ENCODE measurements at places on chromosomes 1 and 21.
A peak's percentile ranks its signal among the peaks of the same experiment; 100 is the strongest.

DNA sequence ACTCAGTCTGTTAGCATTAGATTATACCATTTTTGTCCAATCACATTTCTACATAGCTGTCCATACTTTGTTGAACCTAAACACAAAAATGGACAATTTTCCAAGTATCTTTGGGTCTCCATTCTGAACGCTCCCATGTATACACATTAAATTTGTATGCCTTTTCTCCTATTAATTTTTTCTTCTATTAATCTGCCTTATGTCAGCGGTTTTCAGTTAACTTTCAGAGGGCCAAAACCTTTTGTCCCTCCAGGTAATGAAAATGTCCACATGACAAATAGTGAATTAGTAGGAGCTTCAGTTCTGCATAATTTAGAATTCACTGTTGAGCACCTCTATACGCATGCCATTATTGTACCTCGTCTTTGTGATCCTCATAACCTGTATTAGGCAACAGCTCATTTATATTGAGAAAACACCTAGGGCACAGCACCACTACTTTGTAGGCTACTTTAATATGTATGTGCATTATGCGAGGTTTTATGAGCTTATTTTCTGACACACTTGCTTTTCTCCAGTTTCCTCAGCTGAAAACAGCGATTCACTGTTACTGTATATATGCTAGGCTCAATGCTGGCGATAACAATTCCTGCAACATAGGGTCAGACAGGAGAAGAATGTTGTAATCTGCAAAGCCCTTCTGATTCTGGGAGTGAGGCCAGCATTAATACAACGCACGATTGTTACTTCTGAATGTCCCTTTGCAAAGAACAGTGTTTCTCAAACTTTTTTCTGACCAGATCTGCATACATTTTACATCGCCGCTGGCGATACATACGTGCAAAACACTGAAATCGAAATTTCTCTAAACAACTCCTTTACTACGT, 1.1 kb upstream of the ABCD3 start:
- DNase-seq, result peak; percentile 11

DNA sequence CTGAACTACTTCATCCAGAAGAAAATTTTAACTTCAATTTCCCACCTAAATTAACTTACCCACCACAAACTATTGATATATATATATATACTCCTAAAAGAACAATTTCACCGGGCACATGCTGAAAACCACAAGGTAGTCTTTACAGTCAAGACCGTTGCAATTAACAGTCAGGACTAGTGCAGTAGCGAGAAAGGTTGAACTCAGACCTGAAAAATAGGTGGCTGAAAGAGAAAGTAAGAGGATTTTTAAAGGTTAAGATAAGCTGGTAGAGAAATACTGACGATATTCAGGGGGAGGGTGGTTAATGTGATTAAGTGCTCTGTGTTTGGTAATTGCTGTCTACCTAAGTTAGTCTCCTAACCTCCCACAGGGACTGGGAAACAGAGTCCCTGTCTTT, 1153.5 kb upstream of the TMPRSS15 start:
- DNase-seq, result no peak

- DNase-seq, result no peak
Measured at GRCh38 chr21:24076179-24076578, 1531.1 kb downstream of the MRPL39 start.

DNA sequence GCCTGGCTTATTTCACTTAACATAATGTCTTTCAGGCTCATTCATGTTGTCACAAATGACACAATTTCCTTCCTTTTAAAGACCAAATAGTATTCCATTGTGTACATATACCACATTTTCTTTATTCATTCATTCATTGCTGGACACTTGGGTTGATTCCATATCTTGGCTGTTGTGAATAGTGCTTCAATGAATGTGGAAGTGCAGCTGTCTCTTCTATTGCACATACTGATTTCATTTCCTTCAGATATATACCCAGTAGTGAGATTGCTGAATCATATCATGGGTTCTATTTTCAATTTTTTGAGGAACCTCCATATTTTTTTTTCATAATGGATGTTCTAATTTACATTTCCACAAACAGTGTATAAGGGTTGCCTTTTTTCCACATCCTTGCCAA, 38.6 kb upstream of the WLS start:
- no peak for DNase-seq

DNA sequence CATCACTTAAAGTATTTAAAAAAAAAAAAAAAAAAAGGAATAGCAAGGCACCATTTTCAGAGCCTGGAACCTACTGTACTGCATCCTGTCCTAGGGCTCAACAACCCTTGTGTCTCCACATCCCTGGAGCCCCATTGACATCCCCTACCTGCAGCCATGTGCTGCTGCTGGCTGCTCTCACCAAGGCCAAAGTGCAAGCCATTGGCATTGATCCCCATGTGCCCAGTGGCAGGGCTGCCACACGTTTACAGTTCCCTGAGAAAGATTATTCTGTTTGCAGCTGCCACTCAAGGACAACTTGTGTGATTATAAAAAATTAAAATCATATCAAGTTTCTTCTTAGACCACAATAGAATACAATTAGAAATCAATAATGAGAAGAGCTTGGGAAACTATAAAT, 129.9 kb downstream of the LHX8 start:
- DNase-seq, result no peak

- DNase-seq, result no peak
Measured at GRCh38 chr21:33661146-33661545, 18.8 kb downstream of the ITSN1 start.

GRCh38 chr1:245444945-245445344, 290.2 kb downstream of the KIF26B start:
- no peak for DNase-seq

DNA sequence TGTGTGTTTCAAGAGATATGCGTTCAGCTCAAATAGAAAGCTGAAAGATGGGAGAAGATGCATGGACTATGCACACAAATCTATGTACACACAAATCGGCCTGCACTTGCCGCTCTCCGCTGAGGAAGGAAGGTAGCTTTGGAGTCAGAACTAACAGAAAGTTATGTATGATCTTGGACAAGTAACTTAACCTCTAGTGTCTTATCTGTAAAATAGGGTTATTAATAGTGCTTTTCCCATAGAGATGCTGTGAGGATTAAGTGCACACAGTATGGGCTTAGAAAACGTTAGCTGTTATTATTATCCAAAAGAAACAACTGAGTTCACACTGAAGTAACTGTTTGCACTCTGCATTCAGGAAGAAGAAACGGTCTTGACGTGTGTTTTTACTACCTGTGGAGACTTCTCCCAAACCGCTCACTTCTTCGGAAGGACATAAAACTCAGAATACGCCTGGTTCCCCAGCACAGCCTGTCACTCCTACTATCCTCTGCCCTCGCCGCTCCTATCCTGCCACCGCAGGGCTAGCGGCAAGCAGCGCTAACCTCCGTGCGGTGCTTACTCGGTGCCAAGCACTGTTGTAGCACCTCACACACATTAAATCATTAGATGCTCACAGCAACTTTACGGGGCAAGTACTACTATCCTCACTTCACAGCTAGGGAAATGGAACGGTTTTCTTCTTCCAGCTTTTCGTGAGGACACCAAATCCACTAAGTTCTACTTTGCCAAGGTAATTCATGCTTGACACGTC, 1.3 kb downstream of the TGFBR3 start:
- peak; percentile 56 for DNase-seq

- DNase-seq, result no peak
Measured at GRCh38 chr1:115175596-115175995, 86.3 kb upstream of the TSPAN2 start.

DNA sequence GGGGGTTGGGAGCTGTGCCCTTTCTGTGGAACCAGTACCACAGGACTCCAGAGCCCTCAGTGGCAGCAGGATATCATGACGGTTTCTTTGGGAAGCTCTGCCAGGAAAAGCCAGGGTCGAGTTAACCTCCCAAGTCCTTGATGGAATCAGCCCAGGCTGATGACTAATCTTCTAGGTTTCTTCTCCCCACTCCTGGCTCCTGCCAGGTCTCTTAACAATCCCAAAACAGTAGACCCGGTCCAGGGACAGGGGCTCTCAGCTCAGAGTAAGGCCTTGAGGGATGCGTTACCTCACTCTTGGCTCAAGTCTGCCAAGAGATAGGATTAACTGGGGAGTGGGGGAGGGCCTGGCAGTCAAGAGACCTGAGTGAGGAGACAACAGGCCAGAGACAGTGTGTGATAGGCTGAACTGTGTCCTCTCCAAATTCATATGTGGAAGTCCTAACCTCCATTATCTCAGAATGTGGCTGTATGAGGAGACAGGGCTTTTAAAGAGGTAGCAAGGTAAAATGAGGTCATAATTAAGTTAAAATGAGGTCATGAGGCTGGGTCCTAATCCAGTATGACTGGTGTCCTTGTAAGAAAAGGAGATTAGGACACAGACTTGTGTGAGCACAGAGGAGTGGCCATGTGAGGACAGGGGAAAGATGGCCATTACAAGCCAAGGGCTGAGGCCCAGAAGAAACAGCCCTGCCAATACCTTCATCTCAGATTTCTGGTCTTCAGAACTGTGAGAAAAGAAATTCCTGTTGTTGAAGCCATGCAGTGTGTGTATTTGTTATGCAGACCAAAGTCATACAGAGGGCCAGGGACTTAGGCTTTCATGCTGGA, 95.0 kb downstream of the BEND5 start:
- DNase-seq, result no peak

DNA sequence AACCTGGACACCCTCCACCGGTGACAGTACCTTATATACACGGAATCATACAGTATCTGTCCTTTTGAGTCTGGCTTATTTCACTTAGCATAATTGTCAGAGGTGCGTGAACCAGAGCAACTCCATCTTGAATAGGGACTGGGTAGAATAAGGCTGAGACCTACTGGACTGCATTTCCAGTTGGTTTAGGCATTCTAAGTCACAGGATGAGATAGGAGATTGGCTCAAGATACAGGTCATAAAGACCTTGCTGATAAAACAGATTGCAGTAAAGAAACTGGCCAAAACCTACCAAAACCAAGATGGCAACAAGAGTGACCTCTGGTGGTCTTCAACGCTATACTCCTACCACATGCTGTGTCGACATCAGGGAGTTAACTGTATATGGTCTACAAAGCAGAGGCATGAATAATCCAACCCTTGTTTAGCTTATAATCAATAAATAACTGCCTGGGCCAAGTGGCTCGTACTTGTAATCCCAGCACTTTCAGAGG, 1.4 kb upstream of the FDPS start:
- peak; percentile 85 for DNase-seq

- no peak for DNase-seq
Measured at GRCh38 chr1:158353303-158354075, at the start of gene CD1E. TSS of gene CD1E (plus strand) at chr1:158353894. CDS start at chr1:158353989, 95 bp downstream.

GRCh38 chr1:198171667-198172540, 15.1 kb downstream of the NEK7 start:
- DNase-seq, result no peak

DNA sequence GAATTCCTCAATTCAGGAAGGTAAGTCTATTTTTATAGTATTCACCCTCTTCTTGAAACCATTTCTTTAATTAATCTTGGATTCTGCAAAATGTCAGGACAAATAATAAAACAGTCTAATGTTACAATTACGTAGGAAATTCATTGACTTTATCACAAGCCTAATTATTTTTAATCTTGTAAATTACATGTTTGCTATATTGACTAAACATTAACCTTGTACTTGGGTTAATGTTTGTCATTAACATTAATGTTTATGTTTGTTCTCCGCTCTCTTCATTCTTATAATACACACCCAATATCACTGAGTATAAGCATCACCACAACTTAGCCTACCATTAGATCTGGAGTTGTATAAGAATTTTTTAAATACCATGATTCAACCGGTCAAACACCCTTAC, 2.8 kb downstream of the GCLM start:
- DNase-seq, result no peak

DNA sequence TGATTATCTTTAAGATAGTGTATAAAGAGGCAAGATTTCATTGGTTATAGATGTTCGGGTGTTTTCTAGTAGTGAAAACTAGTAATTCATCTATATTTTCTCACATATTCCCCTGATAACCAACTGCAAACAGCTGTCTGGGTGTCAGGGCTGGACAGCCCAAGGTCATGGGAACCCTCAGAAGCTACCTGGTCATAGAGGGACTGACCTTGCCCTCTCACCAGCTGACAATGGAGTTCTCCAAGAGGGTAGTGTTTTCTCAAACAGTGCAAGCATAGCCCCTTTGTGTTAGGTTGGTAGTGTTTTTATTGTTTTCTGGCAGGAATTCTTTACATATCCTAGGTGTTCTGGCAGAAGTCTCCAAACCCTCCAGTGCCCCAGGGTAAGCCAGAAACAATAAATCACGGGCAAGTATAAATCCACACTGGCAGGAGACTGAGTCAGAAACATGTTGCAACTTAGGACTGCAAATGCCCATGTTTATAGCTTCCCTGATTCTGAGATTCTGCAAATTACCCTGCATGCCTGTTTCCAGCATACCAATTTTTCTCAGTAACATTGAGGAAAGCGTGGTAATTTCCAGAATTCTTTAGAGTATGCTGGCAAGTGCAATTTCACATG, 82.8 kb upstream of the ATP1A1 start:
- DNase-seq, result no peak

- no peak for DNase-seq
Measured at GRCh38 chr1:169027607-169028320, 78.7 kb upstream of the ATP1B1 start.

DNA sequence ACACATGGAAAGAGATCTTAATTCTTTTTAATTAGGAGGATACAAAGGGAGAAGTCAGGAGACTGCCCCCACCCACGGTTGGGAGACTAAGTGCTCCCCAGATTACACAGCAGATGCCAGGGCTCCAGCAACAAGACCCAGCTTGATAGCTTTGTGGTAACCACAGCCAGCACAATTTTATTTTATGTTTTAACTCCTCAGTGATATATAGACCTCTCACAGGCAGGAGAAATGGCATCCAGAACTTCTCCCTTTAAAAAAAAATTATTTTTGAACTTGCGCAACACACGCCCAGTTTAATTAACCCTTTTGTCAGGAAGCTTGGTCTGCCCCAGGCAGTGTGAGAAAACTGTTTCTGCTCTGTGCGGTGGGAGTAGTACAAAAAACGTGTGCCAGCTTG, 62.6 kb upstream of the ACOT11 start:
- DNase-seq, result no peak

- peak; percentile 46 for DNase-seq
Measured at GRCh38 chr1:98253145-98253544, 332.3 kb upstream of the DPYD start.

GRCh38 chr1:227185291-227185690, 133.0 kb downstream of the CDC42BPA start:
- peak; percentile 47 for DNase-seq

DNA sequence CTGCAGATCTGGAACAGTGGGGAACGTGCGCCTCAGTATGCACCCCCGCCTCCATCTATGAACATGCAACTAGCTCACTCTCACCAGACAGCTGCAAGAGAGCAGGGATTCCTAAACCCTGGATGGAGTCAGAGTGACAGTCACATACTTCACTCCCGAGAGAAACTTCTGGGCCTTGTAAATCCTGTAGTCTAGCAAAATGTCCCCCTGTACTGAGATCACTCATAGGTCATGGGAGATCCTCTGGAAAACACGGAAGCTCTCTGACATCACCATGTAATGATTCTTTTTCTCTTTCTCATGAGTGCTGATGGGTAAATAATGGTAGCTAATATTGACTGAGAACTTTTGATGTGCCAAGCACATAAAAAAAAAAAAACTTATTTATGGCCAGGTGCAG, 23.4 kb upstream of the TARDBP start:
- DNase-seq, result no peak

- no peak for DNase-seq
Measured at GRCh38 chr1:30063621-30064280, 659.6 kb downstream of the MATN1 start.
